CD4-positive, alpha-beta T cell treated with Interleukin-2 at 100 ng/mL for 4 hours (primary cell): ENCODE measurements at places on chromosomes 2 and 18.

DNA sequence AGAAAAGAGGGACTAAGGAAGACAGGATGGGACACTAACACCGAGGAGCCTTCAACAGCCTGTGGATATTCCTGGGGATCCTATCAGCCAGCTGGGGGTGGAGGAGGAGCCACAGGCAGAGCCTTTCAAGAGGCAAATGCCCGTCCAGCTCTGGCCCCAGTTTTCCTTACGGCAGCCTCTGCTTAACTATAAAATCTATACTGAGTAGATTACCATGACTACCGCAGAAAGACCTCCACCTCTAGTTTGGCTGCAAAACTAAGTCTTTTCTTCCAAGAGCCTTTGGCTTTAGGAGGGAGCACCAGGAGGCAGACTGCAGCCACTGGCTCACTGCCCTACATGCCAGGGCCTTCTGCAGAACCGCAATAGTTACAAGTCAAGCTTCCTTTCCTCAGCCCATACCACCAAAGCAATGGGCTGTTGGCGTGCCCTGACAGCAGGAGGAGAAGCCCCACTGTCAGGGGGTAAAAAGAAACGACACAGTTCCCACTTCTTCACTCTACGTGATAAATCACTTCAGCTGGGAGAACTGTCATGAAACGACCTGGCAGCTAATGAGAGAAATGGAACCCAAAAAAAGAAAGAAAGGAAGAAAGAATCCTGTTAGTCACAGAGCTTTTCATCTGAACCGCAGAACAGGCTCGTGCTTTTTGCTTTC lies 25.1 kb upstream of the CREB1 start:
- DNase-seq, result no peak

DNA sequence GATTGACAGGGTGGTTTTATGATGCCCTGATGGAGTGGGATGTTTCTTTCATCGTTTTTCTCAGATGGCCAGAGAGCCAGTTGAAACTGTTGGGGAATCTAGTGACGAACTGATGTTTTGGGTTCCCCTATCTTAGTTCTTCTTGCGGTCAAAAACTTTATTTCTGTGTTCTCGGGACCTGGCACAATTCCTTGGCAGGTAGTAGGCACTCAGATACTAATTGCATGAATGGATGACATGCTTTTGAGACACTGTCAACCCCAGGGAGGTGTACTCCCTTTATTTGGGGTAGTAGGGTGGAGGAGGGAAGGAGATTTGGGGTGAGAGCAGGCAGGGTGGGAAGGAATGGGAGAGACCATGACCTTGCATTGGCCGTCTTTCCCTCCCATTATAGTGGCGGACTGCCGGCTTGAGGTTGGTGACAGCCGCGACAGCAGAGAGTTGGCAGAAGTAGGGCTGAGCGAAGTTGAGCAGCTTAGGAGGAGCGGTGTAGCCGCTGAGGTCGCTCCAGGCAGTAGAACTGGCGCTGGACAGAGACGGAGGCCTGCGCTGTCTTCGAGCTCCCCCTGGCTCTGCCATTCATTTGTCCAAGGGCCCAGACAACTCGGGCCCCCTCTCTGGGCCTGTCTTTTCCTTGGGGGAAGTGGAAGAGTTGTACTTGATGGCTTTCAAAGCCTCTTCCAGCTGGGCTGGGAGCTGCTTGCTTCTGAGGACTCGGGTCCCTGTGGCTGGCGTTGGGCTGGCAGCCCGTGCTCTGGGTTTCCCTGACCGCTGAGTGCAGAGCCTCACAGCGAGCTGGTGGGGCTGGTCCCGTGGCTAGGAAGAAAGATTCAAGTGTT lies 2.6 kb downstream of the TET3 start:
- peak; percentile 42 for DNase-seq

DNA sequence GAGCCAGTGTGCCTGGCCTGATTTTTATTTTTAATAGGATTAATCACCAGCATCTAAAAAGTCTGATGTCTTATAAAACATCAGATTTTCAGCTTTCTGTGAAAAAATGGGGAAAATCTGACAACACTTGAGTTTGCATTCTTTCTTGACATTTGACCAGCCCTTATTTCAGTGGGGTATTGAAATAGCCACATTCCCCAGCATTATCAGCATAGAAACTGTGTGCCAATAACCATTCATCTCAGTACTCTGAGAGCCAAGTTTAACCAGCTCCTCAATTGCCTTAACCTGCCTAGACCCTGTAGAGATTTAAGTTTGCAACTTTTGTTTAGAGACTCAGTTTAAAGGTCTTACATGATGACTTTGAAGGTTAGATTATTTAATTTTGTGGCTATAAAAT lies 155.0 kb downstream of the CERS6 start:
- DNase-seq, result no peak

DNA sequence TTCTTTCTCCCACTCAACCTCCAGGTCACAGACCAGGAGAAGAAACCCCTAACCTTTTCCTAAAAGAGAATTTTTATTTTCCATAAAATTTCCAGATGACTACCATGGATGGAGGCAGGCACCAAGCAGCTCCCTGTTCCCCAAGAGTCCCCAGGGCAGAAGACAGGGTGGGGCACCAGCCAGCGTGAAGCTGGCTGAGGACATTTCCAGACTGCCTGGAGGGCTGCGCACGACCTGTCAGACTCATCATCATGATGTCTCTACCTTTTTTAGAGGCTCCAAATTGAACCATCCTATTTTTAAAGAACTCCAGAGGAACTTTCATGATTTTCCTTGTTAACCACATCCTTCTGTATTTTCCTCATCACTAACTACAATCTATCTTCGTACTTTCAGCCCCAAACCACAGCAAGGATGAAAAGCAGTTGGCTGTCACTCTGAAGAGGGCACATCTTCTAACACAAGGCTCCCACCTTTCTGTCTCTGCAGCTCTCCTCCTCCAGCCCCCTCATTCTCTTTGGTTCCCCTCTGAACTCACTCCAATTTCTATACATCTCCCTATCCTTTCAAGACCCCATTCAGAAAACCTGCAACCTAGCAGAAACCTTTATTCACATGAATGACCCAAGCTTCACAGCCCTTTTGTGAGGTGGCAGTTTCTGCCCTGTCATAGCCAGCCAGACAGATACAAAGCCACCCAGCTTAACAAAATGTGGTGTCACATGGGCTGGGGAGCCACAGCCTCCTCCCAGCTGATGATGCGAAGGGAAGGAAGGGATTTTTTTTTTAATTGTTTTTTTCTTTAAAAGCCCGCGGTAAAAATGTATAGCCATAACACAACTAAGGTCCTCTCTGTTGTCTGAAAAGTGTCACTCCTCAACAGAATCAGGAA lies 11.1 kb downstream of the AMMECR1L start:
- DNase-seq, result no peak
